ENCODE measurements at places on chromosomes 12 and 14. TPM values are rescaled to one million over a fixed set of nuclear protein-coding genes. Genes with fewer than 3 reads are reported as not detected.

DNA sequence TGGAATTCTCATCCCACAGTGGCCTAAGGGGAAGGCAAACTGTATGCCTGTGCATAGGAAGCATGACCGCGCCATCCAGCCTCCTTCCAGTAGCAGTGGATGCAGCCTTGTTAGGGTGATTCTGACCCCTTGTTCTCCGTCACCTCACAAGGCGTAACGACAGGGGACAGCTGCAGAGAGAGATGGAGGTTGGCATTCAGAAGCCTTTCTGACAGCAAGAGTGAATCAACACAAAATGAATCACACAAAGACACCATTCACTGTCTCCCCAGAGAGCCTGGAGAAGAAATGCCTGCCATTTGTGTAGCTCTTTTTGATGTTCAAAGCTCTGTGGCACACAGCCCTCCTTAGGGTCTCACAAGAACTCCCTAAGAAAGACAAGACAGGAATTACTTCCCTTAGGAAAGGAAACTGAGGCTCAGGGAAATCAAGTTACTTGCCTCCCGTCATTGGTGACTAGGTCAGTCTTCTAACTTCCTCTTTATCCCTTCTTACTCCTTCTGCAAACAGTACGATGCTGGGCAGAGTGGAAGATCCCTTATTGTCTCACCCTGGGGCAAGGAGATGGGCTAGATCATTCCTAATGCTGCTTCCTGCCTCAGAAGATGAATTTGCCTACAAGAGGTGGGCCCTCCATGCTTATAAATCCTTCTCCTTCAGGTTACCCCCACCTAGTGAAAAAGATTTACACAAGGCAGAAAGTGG lies 280.9 kb downstream of the CACNA1C start:
- no peaks in the 10 kb centered on the region for H3K36me3 ChIP-seq
- no peaks in the 10 kb centered on the region for H3K27me3 ChIP-seq
- H3K4me1 ChIP-seq, result peaks cover 35% of the 10 kb centered on the region
- DNase-seq, result no peak

DNA sequence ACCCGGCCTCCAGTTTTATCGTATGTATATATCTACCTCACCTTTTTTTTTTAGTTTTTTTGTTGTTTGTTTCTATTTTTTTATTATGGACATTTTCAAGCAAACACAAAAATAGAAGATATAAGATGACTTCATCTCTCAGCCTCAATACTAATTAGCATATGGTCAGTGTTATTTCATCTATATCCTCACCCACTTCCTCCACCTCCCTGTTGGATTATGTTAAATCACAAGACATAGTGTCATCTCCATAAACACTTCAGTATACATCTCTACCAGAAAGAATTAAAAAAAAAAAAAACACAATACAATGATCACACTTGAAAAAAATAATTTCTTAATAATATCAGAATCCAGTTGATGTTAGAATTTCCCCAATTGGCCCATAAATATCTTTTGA lies 34.9 kb downstream of the RAB35 start:
- no peak overlapping the region for H3K27ac ChIP-seq
- no peak for DNase-seq
- H3K36me3 ChIP-seq, result no peaks in the 10 kb centered on the region
- H3K4me1 ChIP-seq, result no peaks in the 10 kb centered on the region

GRCh38 chr14:99038431-99038820 lies 233.6 kb downstream of the BCL11B start:
- no peak overlapping the region for H3K27ac ChIP-seq
- H3K27me3 ChIP-seq, result no peaks in the 10 kb centered on the region
- DNase-seq, result no peak
- no peaks in the 10 kb centered on the region for H3K4me1 ChIP-seq
- no peak overlapping the region for H3K4me3 ChIP-seq

DNA sequence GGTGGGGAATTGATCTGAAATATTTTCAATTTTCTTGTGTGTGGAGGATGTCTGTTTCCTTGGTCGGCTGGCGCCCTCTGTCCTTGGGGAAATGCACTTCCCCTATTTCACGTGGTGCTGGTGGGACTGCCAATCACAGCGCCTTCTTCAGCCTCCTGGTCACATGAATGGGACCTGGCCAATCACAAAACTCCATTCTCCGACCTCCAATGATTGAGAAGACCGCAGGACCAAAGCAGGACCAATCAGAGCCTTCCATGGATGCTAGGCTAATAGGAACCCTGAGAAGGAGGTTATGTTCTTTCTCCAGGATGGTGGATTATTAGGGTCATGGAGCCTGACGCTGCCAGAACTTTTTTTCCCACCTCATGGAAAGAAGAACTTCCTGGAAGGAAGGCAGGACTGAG lies 188.7 kb downstream of the TTC8 start:
- no peaks in the 10 kb centered on the region for H3K4me1 ChIP-seq
- H3K36me3 ChIP-seq, result no peaks in the 10 kb centered on the region
- DNase-seq, result peak; percentile 11
- H3K27ac ChIP-seq, result no peak overlapping the region
- H3K27me3 ChIP-seq, result no peaks in the 10 kb centered on the region
- H3K4me3 ChIP-seq, result no peak overlapping the region

GRCh38 chr14:82757776-82758175 lies 1224.1 kb upstream of the SEL1L start:
- no peaks in the 10 kb centered on the region for H3K4me1 ChIP-seq
- H3K36me3 ChIP-seq, result no peaks in the 10 kb centered on the region
- H3K27ac ChIP-seq, result no peak overlapping the region
- no peak for DNase-seq
- H3K4me3 ChIP-seq, result no peak overlapping the region

GRCh38 chr12:42118136-42118879 lies 26.4 kb downstream of the GXYLT1 start:
- H3K27me3 ChIP-seq, result no peaks in the 10 kb centered on the region
- peak overlapping the region; percentile 89 for H3K27ac ChIP-seq
- peak; percentile 62 for DNase-seq
- H3K4me3 ChIP-seq, result no peak overlapping the region

GRCh38 chr14:64763085-64763782 lies 59.0 kb downstream of the PLEKHG3 start:
- no peaks in the 10 kb centered on the region for H3K36me3 ChIP-seq
- H3K27ac ChIP-seq, result no peak overlapping the region
- peaks cover 43% of the 10 kb centered on the region for H3K4me1 ChIP-seq
- H3K4me3 ChIP-seq, result no peak overlapping the region
- no peak for DNase-seq
- H3K27me3 ChIP-seq, result no peaks in the 10 kb centered on the region

GRCh38 chr14:53390008-53390407 lies 236.9 kb upstream of the DDHD1 start:
- H3K27ac ChIP-seq, result no peak overlapping the region
- peaks cover 6% of the 10 kb centered on the region for H3K4me1 ChIP-seq
- DNase-seq, result no peak
- H3K27me3 ChIP-seq, result no peaks in the 10 kb centered on the region
- no peak overlapping the region for H3K4me3 ChIP-seq
- H3K36me3 ChIP-seq, result no peaks in the 10 kb centered on the region

GRCh38 chr12:52268212-52268611 lies 6.2 kb upstream of the KRT86 start:
- no peak for DNase-seq
- peaks cover 2% of the 10 kb centered on the region for H3K4me1 ChIP-seq
- no peaks in the 10 kb centered on the region for H3K36me3 ChIP-seq

GRCh38 chr14:101179691-101180211 lies 276.2 kb upstream of the RTL1 start:
- H3K27ac ChIP-seq, result no peak overlapping the region
- H3K4me1 ChIP-seq, result no peaks in the 10 kb centered on the region
- no peaks in the 10 kb centered on the region for H3K36me3 ChIP-seq
- H3K4me3 ChIP-seq, result no peak overlapping the region
- DNase-seq, result no peak

DNA sequence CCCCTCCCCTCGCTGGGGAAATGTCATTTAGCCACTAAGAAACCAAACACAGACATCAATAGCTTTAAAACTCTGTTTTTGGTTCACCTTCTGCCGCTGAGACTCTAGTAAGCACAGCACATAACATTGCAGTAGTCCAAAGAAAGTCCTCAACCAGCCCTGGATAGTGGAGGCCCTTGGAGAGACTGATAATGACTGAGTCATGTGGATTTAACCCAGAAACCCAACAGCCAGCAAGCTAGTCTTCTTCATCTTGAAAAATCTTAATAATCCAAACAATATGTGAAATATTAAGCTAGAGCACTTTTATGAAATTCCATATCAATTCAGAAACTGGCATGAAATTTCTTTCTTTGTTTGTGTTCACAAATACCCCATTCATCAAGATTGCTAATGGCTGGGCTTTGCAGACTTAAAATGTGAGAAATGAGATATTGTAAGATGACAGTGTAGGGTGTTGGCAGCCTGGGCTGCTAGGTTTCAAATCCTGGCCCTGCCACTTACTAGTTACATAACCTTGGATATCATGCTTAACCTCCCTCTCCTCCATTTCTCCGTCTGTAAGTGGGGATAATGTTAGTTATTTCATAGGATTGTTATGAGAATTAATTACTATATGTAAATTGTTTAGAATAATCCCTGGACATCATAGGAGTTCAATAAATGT lies 40.1 kb downstream of the RERG start:
- H3K4me3 ChIP-seq, result no peak overlapping the region
- no peaks in the 10 kb centered on the region for H3K27me3 ChIP-seq
- no peaks in the 10 kb centered on the region for H3K36me3 ChIP-seq
- no peak overlapping the region for H3K27ac ChIP-seq
- no peaks in the 10 kb centered on the region for H3K4me1 ChIP-seq
- DNase-seq, result no peak

GRCh38 chr12:101414533-101415119 lies 7.1 kb upstream of the ARL1 start:
- no peak overlapping the region for H3K4me3 ChIP-seq
- H3K27me3 ChIP-seq, result no peaks in the 10 kb centered on the region
- H3K36me3 ChIP-seq, result no peaks in the 10 kb centered on the region
- no peaks in the 10 kb centered on the region for H3K4me1 ChIP-seq

DNA sequence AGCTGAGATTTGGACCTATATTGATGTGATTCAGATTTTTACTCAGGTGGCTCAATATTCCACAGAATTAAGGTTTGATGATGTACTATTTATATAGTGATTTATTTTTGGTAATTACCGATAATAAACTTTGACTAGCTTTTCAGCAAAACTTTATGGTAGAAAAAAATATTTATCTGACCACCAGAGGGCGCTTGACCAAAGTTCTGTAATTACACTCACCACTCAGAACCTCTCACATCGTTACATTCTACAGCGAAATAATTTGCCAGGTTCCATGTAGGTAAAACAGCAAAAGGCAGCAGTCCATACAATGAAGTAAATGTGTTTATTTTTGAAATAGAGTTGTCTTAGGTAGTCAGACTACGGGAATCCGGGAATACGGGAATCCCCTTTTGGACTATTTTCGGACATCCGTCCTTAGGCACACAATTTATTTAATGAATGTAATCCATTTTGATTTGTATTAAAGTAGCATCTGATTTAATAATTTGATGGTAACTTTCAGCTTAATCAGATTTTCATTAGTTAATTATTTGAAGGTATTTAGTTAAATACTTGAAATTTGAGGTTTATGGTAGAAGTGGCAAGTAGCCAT lies 143.0 kb upstream of the DDHD1 start:
- no peak overlapping the region for H3K27ac ChIP-seq
- H3K4me3 ChIP-seq, result no peak overlapping the region
- H3K27me3 ChIP-seq, result no peaks in the 10 kb centered on the region

- H3K4me3 ChIP-seq, result no peak overlapping the region
- no peaks in the 10 kb centered on the region for H3K27me3 ChIP-seq
- H3K36me3 ChIP-seq, result no peaks in the 10 kb centered on the region
- H3K4me1 ChIP-seq, result peaks cover 3% of the 10 kb centered on the region
- no peak for DNase-seq
- no peak overlapping the region for H3K27ac ChIP-seq
These were observed 3.1 kb upstream of the DDHD1 start for GRCh38 chr14:53156238-53156637.

GRCh38 chr12:102702447-102703114 lies 214.5 kb downstream of the PAH start:
- no peaks in the 10 kb centered on the region for H3K36me3 ChIP-seq
- no peaks in the 10 kb centered on the region for H3K4me1 ChIP-seq
- peak; percentile 65 for DNase-seq
- no peak overlapping the region for H3K4me3 ChIP-seq

DNA sequence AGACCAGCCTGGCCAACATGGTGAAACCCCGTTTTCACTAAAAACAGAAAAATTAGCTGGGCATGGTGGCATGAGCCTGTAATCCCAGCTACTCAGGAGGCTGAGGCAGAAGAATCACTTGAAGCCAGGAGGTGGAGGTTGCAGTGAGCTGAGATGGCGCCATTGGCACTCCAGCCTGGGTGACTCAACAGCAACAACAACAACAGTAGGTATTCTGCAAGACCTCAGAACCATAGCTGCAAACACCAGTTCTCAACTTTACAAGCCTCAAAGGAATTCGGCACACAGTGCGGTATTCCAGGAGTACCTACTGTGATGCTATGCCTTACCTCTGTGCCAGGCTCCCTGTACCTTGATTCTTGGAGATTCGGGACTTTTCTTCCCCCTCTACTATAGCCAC lies 15.8 kb downstream of the FOXN3 start:
- no peak overlapping the region for H3K27ac ChIP-seq
- DNase-seq, result no peak
- H3K36me3 ChIP-seq, result peaks cover 15% of the 10 kb centered on the region
- no peak overlapping the region for H3K4me3 ChIP-seq
- H3K27me3 ChIP-seq, result no peaks in the 10 kb centered on the region
- peaks cover 6% of the 10 kb centered on the region for H3K4me1 ChIP-seq

GRCh38 chr14:97273540-97273939 lies 476.4 kb downstream of the VRK1 start:
- no peak for DNase-seq
- H3K4me3 ChIP-seq, result no peak overlapping the region
- H3K27ac ChIP-seq, result no peak overlapping the region
- H3K27me3 ChIP-seq, result no peaks in the 10 kb centered on the region

GRCh38 chr14:101972126-101972866 lies 7.9 kb downstream of the DYNC1H1 start:
- H3K27me3 ChIP-seq, result no peaks in the 10 kb centered on the region
- no peak overlapping the region for H3K4me3 ChIP-seq
- no peak overlapping the region for H3K27ac ChIP-seq
- peaks cover 4% of the 10 kb centered on the region for H3K4me1 ChIP-seq
- H3K36me3 ChIP-seq, result peaks cover 11% of the 10 kb centered on the region

DNA sequence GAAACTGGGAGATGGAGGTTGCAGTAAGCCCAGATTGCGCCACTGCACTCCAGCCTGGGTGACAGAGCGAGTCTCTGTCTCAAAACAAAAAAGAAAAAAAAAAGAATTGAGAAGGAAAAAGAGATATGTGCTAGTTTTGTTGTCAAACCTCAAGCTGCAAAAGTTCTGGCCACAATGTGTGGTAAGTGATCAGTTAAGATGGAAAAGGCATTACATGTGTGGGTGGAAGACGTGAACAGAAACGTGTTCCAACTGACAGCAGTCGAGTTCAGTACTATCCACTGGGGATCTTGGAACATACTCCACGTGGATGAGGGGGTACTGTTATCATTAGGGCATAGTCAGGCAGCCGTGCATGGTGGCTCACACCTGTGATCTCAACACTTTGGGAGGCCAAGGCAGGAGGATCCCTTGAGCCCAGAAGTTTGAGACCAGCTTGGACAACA lies 17.3 kb downstream of the GPR68 start:
- no peaks in the 10 kb centered on the region for H3K27me3 ChIP-seq
- H3K27ac ChIP-seq, result no peak overlapping the region
- H3K4me3 ChIP-seq, result no peak overlapping the region
- H3K4me1 ChIP-seq, result peaks cover 6% of the 10 kb centered on the region

- peak; percentile 44 for DNase-seq
- H3K4me3 ChIP-seq, result peak within 1 kb of the TSS; percentile 35
- H3K27me3 ChIP-seq, result no peaks in the 10 kb centered on the region
- H3K36me3 ChIP-seq, result no peaks in the 10 kb centered on the region
- no peaks in the 10 kb centered on the region for H3K4me1 ChIP-seq
These were observed at the start of gene RNF212B for GRCh38 chr14:23237772-23238594. Gene RNF212B (plus strand): TSS chr14:23237936. CDS start chr14:23240346, 2,410 bp downstream.

Gene GYS2
- total RNA-seq, result not detected

Gene LRFN5
- 3.6 TPM for total RNA-seq

Gene IL31
- total RNA-seq, result not detected

Gene KRT75
- total RNA-seq, result not detected

Gene SCN8A
- total RNA-seq, result 14.7 TPM

Gene NEDD8
- 224 TPM for total RNA-seq

Gene GLIPR1L1
- not detected for total RNA-seq

All from IMR-90 (cell line).